ENCODE measurements at places on chromosomes 7 and 10.

DNA sequence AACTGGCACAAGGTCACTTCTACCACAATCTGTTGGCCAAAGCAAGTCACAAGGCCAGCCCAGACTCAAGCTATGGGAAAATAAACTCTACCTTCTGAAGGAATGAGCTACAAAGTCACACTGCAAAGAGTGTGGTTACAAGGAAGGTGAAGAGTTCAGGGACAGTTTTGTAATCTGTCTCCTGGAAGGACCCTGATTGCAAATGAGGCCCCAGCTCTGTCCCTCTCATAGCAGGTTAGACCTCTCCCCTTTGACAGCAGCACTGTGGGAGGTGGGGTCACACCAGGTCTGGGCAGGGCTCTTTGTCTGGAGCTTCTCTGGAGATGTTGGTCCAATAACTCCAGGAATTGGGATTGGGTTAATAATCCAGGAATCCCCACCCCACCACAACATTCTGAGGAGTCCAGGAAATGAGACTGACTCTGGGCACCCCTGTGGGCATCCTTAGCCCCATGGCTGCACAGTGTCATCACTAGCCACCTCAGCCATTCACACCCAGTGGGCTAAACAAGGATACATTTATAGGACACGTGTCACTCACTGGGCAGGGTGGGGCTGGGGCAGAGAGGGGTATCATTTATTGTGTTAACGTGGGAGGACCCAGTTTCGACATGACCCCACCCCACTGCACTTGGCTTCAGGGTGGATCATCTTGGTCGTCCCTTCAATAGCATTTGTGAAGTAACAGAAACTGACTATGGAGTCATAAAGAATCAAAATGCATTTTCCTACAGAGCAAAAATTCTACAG is 23.7 kb upstream of the C10orf105 start:
- no peak for DNase-seq

- no peak for DNase-seq
Measured at GRCh38 chr10:93440591-93441091, 41.5 kb downstream of the MYOF start.

DNA sequence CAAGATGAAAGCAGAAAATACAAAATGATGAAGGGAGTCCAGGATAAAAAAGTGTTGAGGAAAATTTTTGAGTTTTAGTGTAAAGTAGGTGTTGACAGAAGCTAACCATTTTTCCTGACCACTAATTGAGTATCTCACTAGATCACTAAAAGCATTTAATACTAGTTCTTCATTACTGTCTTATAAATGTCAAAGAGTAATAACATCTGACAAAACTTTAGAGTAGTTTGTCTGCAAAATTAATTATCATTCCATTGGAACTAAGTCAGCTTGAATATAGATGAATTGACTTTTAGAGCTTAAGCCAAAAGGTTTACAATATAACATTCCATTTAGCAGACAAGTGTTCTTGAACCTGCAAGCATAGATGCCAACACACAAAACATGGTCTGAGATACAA is 232.9 kb downstream of the FOXP2 start:
- no peak for DNase-seq

DNA sequence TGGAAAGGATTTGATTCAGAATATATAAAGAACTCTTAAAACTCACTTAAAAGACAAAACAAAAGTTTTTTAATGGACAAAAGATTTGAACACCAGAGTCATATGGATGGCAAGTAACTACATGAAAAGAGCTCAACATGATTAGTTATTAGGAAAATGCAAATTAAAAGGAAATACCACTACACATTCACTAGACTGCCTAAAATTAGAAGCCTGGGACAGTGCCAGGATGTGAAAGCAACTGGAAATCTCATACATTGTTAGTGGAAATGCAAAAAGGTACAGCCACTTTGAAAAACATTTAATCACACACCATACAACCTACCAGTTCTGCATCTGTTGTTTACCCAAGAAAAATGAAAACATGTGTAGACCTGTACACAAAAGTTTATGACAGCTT is 48.8 kb downstream of the RALA start:
- DNase-seq = no peak

GRCh38 chr10:127063762-127064161 is 132.6 kb downstream of the INSYN2A start:
- no peak for DNase-seq

DNA sequence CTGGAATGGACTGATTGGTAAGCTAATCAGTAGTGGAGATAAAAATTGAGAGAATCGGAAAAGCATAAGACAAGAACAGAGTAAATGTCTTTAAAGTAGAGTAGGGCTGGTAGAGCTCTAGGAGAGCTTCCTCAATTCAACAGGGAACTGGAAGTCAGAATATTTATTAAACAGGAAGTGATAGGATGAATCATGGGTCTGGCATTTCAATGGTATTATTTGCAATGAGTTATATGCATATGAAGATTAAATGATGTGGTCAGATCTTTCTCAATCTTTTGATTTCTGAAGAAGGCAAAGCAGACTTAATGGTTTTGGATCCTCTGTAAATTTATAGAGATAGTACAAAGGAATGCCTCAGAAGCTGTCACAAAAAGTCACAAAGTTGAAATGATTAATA is 349.0 kb downstream of the HPSE2 start:
- DNase-seq = no peak

GRCh38 chr10:116410351-116410750 is 17.3 kb upstream of the PNLIPRP3 start:
- no peak for DNase-seq

- DNase-seq = no peak
Measured at GRCh38 chr7:99248391-99249095, 24.1 kb upstream of the MYH16 start.

GRCh38 chr10:89481662-89482061 is 53.7 kb downstream of the SLC16A12 start:
- DNase-seq = no peak

DNA sequence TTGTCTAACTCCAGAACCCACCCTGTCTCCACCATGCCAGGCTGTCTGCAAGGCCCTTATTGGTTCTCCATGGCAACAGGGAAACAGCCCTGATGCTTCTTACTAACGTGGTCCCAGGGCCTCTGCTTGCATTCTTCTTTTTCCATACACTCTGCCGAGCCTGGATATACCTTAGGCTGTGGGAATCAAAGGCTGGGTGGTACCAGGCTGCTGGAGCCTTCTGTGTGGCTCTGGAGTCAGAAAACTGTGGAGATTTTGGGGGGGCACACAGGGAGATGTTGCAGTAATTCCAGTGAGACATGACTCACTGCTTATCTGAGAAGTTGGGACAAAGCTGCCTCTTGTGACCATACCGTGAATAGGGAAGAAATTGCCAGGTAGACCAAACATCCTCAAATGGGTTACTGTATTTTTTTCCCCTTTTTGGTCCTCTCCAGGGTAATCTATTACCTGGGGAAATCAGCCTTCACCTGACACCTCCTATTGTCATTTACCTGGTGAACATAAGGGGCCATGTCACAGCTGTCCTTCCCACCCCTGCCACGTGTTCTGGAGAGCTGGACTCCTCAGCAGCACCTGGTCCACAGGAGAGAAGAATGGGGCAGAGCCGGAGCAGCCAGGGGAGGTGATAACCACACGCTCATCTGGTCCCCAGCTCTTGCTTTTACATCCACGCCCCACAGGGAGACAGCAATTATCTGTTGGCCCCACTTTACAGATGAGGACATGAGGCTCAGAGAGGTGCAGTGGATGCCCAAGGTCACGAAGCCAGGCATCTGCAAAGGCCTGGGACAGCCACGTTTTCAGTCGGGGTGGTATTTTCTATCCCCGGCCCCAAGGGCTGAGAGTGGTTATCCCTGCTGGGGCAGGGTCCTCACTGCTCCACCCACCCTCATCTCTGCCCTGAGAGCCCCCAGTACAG is 4.6 kb downstream of the CHST3 start:
- DNase-seq = no peak

DNA sequence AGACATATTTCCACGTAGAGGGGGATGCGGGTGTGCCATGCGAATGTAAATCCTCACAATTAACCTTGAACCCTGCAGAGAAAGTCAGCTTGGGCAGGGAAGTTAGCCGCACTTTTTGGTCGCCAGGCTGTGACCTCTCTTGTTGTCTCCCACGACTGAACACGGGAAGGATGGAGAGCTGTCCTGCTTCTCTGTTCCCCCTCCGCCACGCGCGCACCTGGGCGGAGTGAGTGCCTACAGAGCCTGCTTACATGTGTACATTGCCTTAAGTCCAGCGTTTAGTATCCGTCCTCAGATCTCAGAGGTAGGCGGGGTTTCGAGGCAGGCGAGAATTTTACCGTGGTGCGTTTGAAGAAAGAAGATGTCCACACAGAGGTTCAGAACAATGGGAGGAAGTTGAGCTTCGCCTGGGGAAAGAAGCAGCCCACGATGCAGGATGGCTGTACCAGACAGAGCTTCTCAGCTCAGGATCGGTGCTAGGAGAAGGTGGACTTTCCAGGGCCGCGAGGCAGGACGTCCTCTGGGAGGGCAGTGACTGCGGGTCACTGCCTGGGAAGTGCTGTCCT is 482 bp upstream of the ERCC6 start:
- DNase-seq = no peak

DNA sequence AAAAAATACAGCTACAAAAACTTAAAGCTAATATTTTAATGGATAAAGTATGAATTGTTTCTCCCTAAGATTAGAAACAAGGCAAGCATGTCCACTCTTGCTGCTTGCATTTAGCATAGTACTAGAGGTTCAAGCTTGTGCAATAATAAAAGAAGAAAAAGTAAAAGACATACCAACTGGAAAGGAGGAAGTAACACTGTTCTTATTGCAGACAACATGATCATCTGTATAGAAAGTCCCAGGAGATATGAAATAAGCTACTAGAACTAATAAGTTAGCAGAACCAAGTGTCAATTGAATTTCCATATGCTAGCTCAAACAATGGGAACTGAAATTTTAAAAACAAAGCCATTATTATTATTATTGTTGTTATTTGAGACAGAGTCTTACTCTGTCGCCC is 20.0 kb upstream of the RABGEF1 start:
- DNase-seq = no peak

GRCh38 chr7:93148144-93148543 is at the start of gene SAMD9L:
Gene SAMD9L (minus strand): TSS chr7:93148385. CDS start chr7:93135971, 12,414 bp downstream.
- no peak for DNase-seq

DNA sequence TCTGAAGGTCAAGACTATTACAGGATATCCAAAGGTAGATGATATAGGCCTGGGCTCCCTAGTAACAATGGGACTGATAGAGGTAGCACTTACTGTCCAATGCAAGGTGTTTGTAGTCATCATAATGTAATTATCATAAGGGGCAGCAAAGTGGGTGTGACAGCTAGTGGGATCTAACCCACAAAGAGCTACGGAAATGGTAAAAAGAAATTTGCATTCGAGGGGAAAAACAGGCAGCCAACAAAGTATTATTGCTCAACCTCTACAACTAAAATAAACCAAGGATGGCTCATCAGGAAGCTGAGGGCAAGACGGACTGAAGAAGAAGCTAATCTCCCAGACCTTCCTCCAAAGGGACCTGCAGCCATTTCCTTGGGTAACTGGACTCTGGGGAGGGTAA is 211.0 kb downstream of the WDR11 start:
- no peak for DNase-seq

GRCh38 chr7:26691886-26692285 is 172.5 kb downstream of the SKAP2 start:
- DNase-seq = no peak

DNA sequence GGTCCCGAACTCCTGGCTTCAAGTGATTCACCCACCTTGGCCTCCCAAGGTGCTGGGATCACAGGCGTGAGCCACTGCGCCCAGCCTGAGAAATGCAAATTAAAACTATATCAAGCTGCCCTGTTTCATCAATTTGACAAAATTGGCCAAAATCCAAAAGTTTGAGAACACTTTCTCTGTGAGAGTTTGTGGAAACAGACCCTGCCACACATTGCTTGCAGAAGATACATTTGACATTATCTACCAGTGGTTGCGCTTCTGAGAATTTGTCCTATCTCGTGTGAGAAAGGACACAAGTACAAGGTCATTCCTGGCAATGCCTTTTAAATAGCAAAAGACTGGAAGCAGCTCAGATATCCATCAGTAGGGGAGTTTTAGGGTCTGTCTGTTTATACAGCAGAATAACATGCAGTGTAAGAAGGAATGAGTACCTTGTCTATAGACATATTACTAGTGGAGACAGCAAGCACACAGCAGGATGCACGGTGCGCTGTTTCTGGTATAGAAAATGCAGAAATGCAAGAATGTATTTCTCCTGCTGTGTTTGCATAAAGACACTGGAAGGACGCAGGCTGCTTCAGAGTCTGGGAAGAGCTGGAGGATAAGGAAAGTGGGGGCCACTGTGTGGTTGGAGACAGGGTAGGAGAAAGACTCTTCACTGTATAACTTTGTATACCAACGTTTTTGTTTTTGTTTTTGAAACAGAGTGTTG is 4.3 kb downstream of the LHPP start:
- no peak for DNase-seq

DNA sequence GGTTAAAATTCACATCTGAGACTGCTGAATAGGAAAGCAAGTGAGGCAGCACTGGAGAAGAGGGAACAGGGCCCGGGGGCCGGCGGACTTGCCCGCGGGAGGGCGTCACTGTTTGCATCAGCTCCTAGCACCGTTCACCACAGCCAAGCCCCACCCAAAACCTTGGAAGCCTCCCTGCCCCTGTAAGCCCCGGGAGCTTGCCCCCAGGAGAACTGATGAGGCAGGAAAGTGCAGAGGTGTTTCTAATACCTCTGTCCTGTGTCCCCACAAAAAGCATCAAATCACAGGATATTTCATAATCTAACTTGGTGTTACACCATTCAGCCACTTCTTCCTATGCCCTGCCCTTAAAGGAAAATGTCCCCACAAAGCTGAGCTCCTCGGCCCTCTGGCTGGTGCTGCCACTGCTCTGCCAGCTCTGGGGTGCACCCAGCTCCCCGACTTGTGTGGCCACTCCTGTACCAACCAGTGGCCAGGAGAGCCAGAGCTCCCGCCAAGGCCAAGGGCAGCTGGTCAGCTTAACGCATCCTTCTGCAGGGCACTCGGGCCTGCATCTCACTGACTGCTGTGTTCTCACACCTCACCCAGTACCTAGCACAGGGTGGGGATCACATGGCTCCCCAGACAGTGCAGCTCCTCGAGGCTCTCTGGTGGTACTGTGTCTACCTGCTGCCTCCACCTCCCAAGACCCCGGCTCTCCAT is 47.3 kb upstream of the CNPY1 start:
- DNase-seq = no peak

- no peak for DNase-seq
Measured at GRCh38 chr10:6072215-6072934, 10.2 kb upstream of the IL2RA start.

GRCh38 chr7:44905002-44905635 is 19.8 kb upstream of the PURB start:
- DNase-seq = no peak

DNA sequence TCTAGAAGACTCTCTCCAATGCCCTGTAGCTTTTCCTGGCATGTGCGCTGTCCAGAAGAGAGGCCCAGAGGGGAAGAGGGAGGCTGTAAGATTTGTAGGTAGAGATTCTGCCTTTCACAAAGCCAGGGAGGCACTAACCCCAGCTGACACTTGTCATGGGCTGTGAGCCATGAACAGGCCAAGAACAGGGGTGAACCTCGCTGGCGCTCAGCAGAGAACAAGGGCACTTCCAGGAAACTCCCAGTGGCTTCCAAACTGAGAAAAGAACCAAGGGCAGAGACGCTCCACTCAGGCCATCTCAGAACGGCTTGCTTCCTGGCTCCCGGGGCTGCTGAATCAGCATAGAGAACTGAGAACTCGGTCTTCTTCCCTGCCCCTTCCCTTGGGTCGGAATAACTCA is 257.8 kb upstream of the ZNF32 start:
- DNase-seq = no peak

Measured in stimulated activated CD4-positive, alpha-beta T cell treated with anti-CD3 and anti-CD28 coated beads, Interleukin-12 subunit alpha, Interleukin-12 subunit beta, amount 100 ng/mL, for 24 hours (primary cell).